RWPE1 (cell line): ENCODE measurements at places on chromosomes 4 and X.
A peak's percentile ranks its signal among the peaks of the same experiment; 100 is the strongest.

DNA sequence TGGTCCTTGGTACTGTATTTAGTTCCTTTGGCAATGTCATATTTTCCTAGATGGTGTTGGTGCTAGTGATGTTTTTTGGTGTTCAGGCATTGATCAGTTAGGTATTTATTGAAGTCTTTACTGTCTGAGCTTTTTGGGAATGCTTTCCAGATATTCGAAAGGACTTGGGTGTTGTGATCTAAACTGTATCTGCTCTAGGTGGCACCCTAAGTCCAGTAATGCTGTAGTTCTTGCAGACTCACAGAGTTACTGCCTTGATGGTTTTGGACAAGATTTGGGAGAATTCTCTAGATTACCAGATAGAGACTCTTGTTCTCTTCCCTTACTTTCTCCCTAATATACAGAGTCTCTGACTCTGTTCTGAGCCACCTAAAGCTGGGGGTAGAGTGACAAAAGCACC is 513.6 kb upstream of the PITX2 start:
- DNase-seq = no peak

DNA sequence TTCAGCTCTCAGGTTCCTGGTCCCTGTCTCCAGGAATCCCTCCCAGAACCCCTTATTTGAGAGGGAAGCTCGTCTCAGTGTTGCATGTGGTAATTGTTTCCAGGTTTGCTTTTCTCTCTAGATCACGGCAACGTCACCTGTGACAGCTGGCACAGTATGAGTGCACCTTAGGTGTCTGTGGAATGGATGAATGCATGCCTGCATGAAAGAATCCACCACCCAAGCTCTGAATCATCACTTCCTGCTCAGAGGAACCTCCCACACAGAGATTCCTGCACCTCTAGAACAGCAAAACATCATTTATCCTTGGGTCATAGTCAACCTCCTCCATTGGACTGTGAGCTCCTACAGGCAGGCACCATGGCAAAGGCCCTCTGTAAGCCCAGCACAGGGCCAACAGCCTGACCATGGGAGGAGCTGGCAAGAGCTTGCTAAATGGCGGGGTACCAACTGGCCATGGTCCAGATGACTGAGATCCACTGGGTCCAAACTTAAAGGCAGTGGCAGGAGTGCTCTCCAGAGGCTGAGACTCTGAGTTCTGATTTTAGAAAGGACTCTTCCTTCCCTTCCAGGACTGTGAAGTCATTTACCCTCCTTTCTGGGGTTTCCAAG is 116.2 kb downstream of the SLC2A9 start:
- peak; percentile 28 for DNase-seq

GRCh38 chr4:185036019-185036418 is 17.7 kb downstream of the HELT start:
- no peak for DNase-seq

GRCh38 chr4:76723373-76723772 is 174.6 kb downstream of the SOWAHB start:
- DNase-seq = no peak

DNA sequence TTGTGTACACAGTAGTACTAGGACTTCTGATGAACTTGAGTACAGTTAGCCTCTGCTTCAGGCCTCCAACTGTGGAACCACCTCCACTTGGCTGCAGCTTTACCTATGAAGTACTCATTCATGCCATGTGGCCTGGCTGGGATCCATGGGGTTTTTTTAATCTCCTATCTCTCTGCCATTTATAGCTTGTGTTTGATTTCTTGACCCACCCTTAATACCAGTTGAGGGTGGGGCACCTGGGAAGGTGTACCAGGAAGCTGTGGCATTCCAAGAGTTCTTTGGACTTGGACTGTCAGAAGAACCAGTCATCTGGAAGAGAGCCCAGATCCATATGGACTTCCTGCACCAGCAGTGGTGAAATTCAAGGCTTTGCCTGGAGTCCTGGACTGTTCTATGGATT is 230.1 kb downstream of the SHROOM3 start:
- peak; percentile 94 for DNase-seq

GRCh38 chrX:134883137-134883700 is 107.6 kb upstream of the SMIM10 start:
- no peak for DNase-seq

- DNase-seq = no peak
These were observed 5.9 kb upstream of the ARSD start for GRCh38 chrX:2934715-2935710.

DNA sequence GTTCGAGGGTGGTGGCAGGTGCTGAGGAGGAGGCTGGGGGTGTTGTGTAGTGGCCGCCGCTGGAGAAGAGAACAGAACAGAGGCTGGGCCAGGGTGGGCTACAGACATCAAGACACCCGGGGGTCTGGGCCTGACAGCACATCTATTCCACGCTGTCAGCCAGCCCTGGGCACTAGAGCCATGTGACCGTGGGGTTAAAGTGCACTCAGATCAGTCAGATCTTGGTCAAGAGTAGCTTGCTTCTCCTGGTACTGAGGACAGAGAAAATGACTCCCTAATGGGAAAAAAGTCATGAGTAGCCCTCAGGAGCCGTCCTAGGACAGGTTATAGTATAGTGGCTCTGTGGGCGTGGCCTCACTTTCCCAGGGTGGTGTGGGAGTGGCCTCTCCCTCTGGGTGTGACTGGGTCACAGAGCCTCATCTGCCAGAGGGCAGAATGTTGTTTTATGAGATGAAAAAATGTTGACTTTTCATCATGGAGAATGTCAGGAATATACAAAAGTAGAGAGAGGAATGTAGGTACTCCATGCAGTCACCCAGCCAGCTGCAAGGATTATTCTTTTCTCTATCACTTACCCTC is 19.4 kb downstream of the TRMT44 start:
- no peak for DNase-seq

GRCh38 chr4:88419874-88420273 is 37.0 kb upstream of the HERC5 start:
- DNase-seq = no peak

DNA sequence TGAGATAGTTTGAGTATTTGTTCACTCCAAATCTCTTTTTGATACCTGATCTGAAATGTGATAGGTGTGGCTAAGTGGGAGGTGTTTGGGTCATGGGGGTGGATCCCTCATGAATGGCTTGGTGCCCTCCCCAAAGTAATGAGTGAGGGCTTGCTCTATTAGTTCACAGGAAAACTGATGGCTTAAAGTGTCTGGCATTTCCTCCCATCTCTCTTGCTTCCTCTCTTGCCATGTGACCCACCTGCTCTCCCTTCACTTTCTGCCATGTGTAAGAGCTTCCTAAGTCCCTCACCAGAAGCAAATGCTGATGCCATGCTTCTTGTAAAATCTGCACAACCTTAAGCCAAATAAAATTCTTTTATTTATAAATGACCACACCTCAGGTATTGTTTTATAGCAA is 61.1 kb downstream of the MAD2L1 start:
- no peak for DNase-seq

DNA sequence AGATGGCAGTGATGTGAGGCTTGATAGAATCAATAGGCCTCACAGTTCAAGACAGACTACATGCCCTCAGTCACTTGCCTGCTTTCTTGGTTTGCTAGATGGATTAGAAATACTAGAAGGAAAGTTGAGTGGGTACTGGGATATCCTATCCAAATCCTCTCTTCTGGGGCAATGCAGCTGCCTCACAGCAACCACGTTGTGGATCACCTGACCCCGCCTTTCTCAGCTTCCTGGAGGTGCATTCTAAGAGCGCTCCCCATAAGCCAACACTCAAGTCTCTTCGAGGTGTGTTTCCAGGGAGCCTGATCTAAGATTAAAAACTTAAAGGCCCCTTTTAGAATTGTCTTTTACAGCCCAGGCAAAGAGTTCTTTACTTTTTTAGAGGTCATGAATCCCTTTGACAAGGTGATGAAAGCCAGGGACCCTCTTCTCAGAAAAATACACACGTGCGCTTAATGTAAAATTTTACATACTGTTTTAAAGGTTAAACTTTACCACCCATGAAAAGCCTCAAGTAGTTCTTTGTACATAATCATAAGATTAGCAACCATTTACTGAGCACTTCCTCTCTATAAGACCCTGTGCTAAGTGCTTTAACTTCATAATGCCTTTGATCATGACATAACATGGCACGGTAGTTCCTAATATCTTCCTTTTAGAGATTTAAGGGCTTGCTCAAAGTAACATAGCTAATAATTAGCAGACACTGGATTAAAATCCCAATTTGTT is 840 bp upstream of the RPL34 start:
- DNase-seq = no peak

- no peak for DNase-seq
These were observed 139.6 kb downstream of the SPRY1 start for GRCh38 chr4:123536225-123536624.

DNA sequence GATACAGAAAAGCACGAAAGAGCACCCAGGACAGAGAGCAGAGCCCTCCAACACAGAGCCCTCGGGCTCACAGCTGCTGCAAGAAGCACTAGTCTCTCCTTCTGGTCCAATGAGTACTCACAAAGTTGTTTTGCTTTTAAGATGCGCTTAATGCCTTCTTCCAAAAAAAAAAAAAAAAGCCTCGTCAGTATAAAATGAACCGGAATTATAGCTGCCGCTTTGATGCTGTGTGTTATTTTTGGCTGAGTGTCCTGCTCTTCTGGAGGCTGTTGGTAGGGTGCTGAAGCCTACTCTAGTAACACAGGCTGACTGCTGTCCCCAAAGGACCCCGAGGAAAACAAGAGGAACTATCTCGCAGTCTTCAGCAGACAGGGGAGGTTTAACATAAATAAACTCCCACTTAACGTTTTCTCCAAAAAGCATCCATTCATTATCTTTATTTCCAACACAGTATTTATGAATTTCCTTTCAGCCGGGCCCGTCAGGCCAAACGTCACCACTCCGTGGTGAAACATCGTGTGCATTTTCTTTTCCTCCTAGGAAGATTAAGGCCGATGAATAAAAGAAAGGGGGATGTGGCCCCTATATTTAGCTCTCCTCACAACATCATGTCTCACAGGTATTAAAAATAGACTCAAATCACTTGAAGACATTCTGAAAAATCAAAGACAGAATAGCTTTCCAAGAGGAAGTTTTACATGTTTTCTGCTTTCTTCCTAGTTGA is 213.7 kb upstream of the PPARGC1A start:
- DNase-seq = no peak

GRCh38 chrX:111823128-111823527 is 52.9 kb upstream of the TRPC5OS start:
- DNase-seq = no peak

DNA sequence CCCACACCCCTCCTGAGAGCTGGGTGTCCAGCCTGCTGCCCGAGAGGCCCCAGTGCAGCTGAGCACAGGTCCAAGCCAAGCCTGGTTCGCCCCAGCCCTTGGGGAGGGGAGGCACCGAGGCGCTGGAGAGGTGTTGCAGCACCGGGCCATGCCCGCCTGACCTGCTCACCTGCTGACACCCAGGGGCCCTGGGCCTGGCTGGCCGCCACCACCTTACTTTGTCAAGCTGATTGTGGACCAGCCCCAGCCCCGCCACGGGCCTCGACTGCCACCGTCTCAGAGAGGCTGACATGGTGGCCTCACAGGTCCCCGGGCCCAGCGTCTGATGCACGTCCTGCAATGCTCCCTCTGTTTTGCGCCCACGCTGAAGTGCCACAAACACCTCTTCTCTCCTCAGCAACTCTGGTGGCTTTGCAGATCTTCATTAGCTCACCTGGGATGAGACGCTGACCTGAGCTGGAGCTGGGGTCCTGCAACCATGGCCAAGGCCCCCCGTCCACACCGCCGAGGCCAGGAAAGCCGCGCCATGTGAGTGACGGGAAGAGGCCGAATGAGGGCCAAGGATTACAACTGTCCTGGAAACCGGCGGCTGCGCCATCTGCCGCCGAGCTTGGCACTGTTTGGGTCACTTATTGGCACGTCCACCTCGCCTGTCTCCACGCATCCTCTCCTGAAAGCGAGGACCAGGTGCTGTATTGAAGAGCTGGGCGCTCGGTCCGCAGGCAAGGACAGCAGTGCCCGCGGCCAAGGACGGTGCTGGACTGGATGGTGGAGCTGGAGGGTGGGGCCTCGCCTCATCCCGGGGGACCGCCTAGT is 7.6 kb downstream of the CPLX1 start:
- DNase-seq = no peak

- DNase-seq = no peak
These were observed 65.7 kb downstream of the ZFYVE28 start for GRCh38 chr4:2352729-2353221.

GRCh38 chrX:1094566-1095333 is 117.7 kb downstream of the CRLF2 start:
- DNase-seq = no peak

DNA sequence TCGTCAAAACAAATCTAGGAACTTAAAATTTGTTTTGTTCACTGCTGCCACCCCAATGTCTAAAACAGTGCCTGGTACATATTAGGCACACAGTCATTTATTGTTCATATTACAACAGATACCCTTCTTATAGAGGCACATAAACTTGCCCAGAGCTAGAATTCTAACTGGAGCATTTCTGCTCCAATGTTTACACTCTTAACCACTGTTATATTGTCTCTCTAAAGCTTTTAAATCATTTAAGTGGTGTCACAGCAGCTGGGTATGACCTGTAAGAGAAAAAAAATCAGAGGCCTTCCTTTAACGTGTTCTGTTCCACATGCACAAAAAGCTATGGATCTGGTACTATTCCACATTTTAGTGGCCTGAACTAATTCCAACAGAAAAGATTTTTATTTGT is 3.0 kb downstream of the UBE2D3 start:
- no peak for DNase-seq

DNA sequence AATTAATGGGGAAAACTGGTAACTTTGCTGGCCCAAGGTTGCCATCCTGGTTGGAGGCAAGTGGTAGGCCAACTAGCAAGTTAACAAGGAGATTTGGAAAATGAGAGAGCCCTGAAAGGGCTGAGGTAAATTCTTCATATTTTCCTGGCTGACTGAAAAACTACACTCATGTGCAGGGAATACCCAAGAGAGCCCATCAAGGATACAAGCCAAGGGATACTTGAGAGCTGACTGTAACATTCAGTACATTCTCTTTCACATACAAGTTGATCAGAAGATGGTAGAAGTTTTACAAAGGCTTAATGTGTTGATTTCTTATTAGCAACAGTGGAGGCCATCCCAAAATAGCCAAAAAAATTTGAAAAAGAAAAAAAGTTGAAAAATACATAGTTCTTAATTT is 33.3 kb downstream of the IL2 start:
- DNase-seq = no peak

GRCh38 chrX:107684956-107685385 is 56.7 kb downstream of the PRPS1 start:
- peak; percentile 67 for DNase-seq
